ENCODE measurements at places on chromosomes 3 and 15.

GRCh38 chr15:22944651-22945050, 35.5 kb downstream of the CYFIP1 start:
- no peak for DNase-seq

GRCh38 chr3:156483426-156483825, 71.5 kb downstream of the SSR3 start:
- DNase-seq: peak; percentile 22

- no peak for DNase-seq
These were observed 26.0 kb downstream of the RPN1 start for GRCh38 chr3:128624526-128625138.

GRCh38 chr3:121724130-121724529, 25.4 kb downstream of the GOLGB1 start:
- DNase-seq: no peak

- no peak for DNase-seq
These were observed 90.1 kb downstream of the VGLL4 start for GRCh38 chr3:11553436-11554235.

DNA sequence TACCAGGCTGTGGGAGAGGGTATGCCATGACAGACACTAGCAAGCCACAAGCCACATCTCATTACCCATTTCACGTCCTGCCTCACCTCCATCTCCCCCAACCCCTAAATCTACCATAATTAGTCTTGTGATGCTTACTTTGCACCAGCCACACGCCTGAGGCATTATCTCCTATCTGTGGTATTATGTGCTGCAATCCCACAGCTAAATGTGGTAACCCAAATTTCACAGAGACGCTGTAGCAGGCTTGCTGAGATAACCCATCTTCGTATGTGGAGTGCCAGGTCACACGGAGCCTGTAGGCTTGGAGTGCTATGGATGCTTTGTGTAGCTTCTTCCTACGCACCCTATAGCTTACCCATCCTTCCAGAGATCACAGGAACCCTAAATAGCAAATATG, 256.7 kb upstream of the KCNH8 start:
- DNase-seq: peak; percentile 30

DNA sequence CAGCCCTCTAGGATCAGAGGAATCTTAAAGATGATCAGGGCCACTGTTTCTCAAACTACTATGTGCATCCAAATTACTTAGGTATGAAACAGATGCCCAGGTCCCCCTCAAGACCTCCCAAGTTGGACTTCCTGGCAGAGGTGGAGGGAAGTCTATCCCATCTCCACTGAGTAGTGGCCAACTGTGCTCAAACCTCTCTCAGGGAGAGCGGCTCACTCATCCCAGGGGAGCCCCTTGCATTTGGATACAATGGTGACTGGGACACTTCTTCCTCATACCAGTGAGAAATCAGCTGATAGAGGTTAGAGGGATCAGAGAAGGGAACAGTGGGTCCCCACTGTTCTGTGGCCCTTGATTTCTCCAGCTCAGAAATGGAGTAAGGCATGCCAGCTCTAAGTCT, 8.7 kb upstream of the WNT7A start:
- DNase-seq: no peak

DNA sequence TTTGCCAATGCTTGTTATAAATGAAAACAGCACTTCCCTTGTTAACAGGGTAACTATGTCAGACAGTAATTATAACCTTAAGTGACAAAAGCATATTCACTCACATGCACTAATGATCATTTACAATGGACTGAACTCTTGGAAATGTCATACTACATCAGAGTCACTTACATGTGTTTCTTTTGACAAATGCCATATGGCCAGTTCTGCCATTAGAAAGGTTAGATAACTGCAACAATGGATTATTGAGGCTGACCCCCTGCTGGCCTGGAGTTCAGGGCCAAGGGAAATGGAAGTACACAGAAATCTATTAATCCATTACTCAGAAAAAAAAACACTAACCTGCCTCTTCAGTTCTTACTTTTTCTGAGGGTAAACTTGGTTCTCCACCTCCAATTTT, 313.4 kb downstream of the CNTN3 start:
- no peak for DNase-seq

- DNase-seq: peak; percentile 98
These were observed at the start of gene SELENOK for GRCh38 chr3:53891497-53892285. Gene SELENOK (minus strand): TSS chr3:53891859.

- DNase-seq: no peak
These were observed 475 bp downstream of the FAM107A start for GRCh38 chr3:58576716-58577115.

Measured in activated CD4-positive, alpha-beta T cell treated with anti-CD3 and anti-CD28 coated beads for 36 hours (primary cell).